ENCODE measurements at places on chromosomes 11 and 22.

GRCh38 chr11:75149766-75150465 lies 991 bp upstream of the SLCO2B1 start:
- no peak for DNase-seq

- peak; percentile 89 for DNase-seq
These were observed 295.1 kb upstream of the PLET1 start for GRCh38 chr11:112555491-112556364.

- DNase-seq, result no peak
These were observed 26.4 kb upstream of the FAT3 start for GRCh38 chr11:92198268-92198667.

GRCh38 chr11:17384002-17384511 lies 4.4 kb downstream of the KCNJ11 start:
- peak; percentile 92 for DNase-seq

GRCh38 chr11:93732237-93732892 lies 8.9 kb downstream of the TAF1D start:
- DNase-seq, result peak; percentile 30

DNA sequence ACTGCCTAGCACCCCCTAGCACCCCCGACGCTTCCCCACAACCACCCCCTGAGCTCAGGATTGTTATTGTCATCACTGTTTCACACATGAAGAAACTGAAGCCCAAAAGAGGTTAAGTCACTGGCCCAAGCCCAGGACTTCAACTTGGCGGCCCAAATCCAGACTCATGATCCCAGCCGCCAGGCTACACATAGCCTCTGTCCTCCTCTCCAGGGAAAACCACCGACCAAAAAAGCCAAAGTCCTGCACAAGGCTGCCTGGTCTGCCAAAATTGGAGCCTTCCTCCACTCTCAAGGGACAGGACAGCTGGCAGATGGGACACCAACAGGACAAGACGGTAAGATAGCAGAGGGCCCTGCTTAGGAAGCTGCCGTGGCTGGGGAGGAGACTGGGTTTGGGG lies 10.8 kb downstream of the L3MBTL2 start:
- no peak for DNase-seq

DNA sequence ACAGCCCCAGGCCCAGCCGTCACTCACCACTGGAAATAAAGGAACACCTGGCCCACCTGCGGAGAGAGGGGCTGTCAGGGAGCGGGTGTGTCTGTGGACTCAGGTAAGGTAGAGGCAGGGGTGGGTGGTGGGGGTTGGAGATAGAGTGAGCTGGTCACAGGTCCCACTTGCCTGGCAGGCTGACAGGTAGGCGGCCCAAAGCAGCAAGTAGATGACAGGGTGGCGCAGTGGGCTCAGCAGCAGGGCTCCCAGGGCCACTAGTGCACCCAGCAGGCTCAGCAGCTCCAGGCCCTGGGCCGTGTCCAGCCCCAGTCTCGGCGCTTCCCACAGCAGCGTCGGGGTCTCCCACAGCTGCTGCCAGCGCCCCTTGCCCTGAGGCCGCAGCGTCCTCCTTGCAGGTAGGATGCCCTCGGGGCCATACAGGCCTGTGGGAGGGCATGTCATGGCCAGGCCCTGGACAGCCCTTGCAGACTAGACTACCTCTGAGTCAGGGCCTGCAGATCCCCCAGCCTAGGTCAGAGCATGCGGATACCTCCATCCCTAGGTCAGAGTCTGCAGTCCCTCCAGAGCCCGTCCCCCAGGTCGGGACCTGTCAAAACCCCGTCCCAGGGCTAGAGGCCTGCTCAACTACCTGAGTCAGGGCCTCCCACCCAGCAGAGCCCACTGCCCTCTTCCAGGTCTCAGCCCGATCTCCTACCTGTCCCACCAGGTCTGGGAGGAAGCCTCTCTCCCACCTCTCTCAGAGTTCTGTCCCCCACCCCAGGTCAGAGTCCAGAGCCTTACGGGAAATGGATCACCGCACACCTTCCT lies 686 bp downstream of the LMF2 start:
- DNase-seq, result no peak

DNA sequence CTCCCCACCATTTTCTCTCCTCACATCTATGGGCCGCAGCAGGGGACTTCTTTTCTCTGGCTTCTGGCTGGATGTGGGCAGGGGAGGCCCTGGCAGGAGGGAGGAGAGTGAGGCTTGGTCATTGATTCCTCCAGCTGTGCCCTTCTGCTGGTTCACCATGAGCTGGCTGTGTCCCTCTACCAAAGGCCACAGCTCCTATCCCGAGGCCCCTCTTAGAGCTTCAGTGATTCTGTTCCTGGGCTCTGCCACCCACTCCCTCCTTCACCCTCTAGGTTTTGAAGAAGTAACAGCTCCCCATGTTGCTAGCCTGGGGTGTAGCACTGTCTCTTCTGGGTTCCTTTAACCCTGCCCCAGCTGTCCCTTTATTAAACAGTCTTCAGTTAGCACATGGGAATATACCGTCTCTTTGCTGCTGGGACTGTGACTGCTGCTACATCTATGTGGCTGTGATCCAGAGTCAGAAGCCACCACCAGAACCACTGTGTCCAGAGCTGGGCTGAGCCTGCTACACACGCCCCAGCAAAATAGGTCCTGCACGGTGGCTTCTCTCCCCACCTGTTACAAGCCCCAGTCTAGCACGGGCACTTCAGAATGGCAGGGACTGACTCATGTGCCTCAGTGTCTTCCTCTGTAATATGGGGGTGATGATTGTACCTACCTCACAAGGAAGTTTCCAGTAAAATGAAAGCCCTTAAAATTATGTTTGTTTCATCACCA lies 578 bp upstream of the PARVG start:
- no peak for DNase-seq

DNA sequence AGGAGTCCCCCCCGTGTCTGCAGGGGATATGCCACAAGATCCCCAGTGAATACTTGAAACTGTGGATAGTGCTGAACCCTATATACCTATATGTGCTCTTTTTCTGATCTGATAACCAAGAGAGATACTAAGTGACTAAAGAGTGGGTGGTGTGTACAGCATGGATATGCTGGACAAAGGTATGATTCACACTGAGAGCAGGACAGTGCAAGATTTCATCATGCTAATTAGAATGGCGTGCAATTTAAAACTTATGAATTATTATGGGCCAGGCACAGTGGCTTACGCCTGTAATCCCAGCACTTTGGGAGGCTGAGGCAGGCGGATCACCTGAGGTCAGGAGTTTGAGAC lies 90.2 kb upstream of the ALKBH3 start:
- DNase-seq, result no peak

DNA sequence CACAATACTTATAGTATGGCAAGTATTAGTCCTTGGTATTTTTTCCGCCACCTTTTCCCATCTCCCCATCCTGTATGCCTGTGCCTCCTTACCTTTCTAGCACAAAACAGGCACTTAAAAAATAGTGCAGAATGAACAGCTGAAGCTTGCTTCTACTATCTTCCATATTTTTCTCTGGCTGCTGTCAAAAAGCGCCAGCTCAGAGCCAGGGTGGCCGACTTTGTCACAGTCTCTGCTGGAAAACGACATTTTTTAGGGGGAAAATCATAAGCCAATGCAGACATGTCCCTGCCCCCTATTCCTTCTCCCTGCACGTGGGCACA lies 26.5 kb upstream of the ROBO3 start:
- no peak for DNase-seq

GRCh38 chr11:131759140-131759539 lies 388.7 kb downstream of the NTM start:
- DNase-seq, result no peak

- no peak for DNase-seq
These were observed 147.1 kb downstream of the FAM181B start for GRCh38 chr11:82586581-82586980.

DNA sequence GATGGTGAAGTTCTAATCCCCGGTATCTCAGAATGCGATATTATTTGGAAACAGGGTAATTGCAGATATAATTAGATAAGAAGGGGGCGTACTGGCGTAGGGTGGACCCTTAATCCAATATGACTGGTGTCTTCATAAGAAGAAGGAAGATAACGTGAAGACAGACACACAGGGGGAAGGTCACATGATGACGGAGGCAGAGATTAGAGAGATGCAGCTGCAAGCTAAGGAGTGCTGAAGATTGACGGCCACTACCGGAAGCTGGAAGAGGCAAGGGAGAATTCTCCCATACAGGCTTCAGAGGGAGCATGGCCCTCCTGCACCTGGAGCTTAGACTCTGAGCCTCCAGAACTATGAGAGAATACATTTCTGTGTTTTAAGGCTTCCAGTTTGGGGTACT lies 54.8 kb downstream of the MIAT start:
- DNase-seq, result no peak

GRCh38 chr11:92480499-92480898 lies 255.9 kb downstream of the FAT3 start:
- DNase-seq, result no peak

Measured in activated CD4-positive, alpha-beta T cell treated with anti-CD3 and anti-CD28 coated beads, Interleukin-2, amount 10 ng/mL, durations not matched to agents 24 days and 14 days (primary cell).